Kidney (tissue), 22 donors: ENCODE measurements at places on chromosomes 2 and 18. TPM values are rescaled to one million over a fixed set of nuclear protein-coding genes. Genes with fewer than 3 reads are reported as not detected.

Gene SERPINB12
- polyA plus RNA-seq = not detected

Gene CGREF1
- 3.8 TPM for polyA plus RNA-seq

Gene PDE6D
- polyA plus RNA-seq = 28.2 TPM

Gene DLX1
- polyA plus RNA-seq = not detected

Gene MGAT4A
- 23.5 TPM for polyA plus RNA-seq

Gene DYSF
- polyA plus RNA-seq = 11.3 TPM

Gene AOX1
- 43.7 TPM for polyA plus RNA-seq
